T-helper 9 cell (primary cell): ENCODE measurements at places on chromosomes 12 and 14.

- DNase-seq: no peak
These were observed 260.3 kb downstream of the BCAT1 start for GRCh38 chr12:24688601-24689000.

DNA sequence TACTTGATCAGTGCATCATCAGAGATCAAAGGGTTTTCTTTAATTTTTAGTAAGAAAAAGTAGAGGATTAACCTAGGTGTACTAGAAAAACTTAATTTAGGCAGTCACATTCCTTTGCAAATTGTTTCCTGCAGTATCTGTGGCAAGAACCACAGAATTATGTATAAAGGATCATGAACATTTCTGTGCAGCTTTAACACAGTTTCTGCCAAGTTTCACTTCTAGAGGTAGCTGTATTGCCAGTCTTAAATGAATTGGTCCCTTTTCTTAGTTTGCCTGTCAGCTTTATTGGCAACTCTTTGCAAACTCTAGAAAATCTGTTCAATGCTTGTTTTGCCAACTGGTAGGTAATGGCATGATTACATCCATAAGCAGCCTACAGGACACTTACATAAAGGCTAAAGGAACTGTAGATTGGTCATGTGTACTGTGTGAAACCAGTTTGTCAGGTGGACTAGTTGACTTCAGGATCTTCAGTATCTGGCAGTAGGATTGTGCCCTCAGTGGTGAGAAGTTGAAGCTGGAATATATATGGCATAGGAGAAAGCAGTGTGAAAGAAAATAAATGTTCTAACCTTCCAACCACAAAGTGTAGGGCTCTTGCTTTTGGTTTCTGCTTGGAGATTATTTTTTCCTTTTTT is 75.9 kb downstream of the TTLL5 start:
- no peak for DNase-seq

- DNase-seq: no peak
These were observed 7.8 kb upstream of the PHC1 start for GRCh38 chr12:8906266-8907180.

- no peak for DNase-seq
These were observed 80.8 kb downstream of the RIC8B start for GRCh38 chr12:106855221-106855758.

- no peak for DNase-seq
These were observed 35.0 kb downstream of the DTX1 start for GRCh38 chr12:113091506-113091905.

- DNase-seq: no peak
These were observed 282.4 kb downstream of the ZFP36L1 start for GRCh38 chr14:68510201-68511128.
